AG08395 (cell line): ENCODE measurements at places on chromosomes 13 and 19.

GRCh38 chr13:26052337-26052736 lies 521 bp upstream of the SHISA2 start:
- no peak for DNase-seq

DNA sequence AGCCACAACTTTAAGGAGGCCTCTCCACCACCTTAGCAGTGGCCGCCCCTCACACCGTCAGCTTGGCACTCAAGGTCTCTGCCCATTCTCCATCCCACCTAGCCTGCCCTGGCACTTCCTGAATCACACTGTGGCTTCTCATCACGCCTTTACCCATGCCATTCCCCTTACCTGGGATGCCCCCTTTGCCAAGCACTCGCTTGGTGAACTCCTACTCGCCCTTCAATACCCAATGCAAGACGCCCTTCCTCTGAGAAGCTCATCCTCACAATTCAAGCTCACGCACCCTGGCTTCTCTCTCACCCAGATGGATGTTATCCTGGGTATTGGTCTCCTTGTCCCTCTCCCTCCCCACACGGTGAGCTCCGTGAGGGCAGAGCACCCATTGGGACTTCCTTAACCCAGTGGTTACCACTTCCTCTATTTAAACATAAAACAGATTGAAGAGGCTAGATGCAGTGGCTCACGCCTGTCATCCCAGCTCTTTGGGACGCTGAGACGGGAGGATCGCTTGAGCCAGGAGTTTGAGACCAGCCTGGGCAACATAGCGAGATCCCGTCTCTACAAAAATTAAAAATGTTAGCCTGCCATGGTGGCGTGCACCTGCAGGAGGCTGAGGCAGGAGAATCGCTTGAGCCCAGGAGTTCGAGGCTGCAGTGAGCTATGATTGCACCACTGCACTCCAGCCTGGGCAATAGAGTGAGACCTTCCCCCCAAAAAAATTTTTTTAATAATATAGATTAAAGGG lies 12.6 kb upstream of the SHD start:
- no peak for DNase-seq

GRCh38 chr19:14093117-14093823 lies 2.7 kb upstream of the SAMD1 start:
- DNase-seq: no peak

- DNase-seq: no peak
These were observed 320.8 kb upstream of the MAB21L1 start for GRCh38 chr13:35797244-35797643.

DNA sequence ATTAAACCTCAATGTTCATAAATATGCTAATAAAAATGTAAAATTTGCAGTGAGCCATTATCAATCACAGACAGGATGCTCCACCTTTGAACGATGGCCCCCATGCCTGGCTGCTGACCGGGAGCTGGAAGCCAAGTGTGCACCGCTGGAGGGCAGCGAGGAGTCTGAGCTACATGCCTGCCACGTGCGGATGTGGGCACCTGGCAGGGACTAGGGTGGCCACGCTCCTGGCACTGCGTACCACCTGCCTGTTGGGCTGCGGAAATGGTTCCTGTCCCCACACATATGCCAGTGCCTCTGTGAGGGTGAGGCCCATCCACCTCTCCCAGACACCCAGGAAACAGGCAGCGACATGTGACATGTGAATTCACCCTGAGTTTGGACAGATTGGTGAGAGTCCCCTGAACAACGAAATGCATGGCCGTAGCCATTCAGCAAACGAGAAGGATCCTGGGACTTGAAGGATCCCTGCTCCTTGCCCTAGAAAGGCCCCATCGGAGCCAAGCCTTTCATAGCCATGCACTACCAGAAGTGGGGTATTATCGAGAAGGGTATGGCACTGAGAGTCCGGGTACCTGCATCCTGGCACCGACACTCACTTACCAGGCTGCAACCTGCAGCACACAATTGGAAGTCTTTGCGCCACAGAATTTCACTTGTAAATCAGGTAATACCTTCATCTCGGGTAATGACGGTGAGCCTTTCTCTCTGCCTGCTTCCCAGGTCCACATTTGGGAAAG lies 35.8 kb downstream of the TSHZ3 start:
- no peak for DNase-seq

DNA sequence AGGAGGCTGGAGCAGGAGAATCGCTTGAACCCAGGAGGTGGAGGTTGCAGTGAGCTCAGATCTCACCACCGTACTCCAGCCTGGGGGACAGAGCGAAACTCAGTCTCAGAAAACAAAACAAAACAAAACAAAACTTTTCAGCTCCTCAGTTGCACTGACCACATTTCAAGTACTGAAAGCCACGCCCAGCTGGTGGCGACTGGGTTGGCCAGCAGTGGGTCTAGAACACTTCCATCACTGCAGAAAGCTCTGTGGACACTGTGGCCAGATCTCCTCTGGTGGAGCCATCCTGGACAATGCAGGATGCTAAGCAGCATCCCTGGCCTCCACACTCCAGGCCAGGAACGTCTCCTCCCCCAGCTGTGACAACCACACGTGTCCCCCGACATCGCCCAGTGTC lies 21.1 kb downstream of the TLE2 start:
- no peak for DNase-seq

- DNase-seq: no peak
These were observed 1248.8 kb upstream of the SLC10A2 start for GRCh38 chr13:104314926-104315535.

- no peak for DNase-seq
These were observed 173.0 kb upstream of the IPO5 start for GRCh38 chr13:97780486-97780885.

DNA sequence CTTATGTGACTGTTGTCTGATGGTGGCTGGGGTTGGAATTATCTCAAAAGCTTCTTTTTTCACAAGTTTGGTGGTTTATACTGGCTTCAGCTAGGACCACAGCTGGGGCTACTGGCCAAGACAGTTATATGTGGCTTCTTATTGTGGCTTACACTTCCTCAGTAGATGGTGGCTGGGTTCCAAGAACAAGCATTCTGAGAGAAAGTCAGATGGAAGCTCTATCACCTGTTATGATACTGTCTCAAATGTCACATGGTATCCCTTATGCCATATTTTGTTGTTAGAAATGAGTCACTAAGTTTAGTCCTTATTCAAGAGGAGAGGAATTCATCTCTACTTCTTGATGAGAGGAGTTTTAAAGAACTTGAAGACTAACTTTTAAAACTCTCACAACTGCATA lies 41.6 kb downstream of the NDFIP2 start:
- peak; percentile 8 for DNase-seq

- peak; percentile 18 for DNase-seq
These were observed 95.2 kb downstream of the LRCH1 start for GRCh38 chr13:46648166-46648607.

GRCh38 chr19:35135389-35135909 lies 590 bp upstream of the LGI4 start:
- DNase-seq: peak; percentile 86

DNA sequence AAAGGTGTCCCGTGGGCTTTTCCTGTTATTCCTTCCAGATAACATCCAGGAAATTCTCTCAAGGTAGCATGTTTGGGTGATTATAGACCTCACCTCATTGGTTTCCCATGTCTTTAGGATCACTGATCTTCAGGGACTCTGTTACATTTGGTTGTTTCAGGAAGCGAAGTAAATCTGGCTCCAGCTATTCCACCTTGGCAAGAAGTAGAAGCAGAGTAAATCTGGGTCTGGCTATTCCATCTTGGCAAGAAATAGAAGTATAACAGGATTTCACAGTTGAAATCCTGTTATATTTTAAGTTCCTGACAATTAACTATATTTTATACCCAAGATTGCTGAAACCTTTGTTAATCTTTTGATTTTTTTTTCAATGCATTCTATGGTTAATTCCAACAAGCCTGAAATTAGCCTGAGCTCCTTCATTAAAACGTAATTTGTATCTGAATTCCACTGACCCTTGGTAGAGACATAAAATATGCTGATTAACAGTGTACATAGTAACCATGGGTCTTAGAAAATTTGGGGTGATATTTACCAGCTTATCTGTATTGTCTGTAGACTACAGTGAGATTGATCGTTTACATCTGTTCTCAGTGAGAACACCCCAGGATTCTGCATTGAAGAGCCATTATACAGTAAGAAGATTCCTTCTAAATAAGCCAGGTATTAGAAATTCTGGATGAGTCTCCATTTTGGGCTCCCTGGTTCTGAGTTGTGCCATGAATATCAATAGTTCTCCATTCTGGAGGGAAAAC lies 267.6 kb upstream of the SLITRK6 start:
- no peak for DNase-seq

DNA sequence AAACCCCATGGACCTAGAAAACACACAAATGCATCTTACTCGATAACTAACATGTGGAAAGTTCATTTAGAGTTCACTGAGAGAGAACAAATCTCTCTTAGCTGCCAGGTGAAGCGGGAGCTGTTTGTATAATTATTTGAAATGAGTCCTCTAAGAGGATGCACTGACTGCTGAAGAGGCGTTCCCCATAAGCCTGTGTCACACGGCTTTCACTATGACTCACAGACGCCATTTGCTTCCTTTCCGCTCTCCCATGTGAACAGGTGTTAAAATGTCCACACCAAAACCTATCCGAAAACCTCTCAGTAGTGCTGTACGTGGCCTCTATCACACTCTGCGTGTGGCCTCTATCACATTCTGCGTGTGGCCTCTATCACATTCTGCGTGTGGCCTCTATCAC lies 101.8 kb downstream of the SOX1 start:
- no peak for DNase-seq

DNA sequence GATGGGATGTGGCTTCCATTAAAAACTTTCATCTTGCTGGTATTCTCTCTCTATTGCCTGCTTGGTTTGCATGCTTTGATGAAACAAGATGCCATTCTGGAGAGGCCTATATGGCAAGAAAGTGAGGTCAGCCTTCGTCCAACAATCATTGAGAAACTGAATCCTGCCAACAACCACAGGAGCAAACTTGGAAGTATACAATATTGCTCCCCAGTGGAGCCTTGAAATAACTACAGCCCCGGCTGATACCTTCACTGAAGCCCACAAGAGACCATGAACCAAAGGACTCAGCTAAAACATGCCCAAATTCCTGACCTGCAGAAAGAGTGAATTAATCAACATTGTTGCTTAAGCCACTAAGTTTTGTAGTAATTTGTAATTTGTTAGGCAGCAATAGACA lies 82.5 kb upstream of the FGF14 start:
- DNase-seq: no peak

DNA sequence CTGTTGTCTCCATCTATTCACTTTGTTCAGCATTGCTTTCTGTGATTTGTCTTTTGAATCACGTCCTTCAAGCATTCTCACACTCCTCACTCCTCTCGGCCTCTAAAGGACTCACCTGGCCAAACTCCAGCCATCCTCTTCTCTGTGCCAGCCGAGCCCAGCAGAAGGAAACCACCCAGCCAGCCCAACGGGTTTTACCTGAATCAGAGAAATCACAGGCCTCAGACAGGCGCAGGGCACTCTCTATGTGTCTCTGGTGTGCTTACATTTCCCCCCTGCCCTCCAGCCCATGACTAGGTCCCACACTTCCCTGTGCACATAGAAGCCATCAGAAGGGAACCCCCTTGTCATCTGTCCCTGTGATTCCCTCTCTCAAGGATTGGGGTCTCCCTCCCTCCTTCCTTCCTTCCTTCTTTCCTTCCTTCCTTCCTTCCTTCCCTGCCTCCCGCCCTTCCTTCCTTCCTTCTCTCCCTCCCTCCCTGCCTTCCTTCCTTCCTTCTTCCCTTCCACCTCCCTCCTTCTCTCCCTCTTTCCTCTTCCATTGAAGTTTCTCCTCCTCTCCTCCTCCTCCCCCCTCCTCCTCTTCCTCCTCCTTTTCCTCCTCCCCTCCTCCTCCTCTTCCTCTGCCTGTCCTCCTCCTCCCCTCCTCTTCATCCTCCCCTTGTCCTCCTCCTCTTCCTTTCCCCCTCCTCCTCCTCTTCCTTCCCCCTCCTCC lies 8.8 kb upstream of the ZNF541 start:
- no peak for DNase-seq

- no peak for DNase-seq
These were observed 109.6 kb downstream of the STARD13 start for GRCh38 chr13:33175991-33176390.

DNA sequence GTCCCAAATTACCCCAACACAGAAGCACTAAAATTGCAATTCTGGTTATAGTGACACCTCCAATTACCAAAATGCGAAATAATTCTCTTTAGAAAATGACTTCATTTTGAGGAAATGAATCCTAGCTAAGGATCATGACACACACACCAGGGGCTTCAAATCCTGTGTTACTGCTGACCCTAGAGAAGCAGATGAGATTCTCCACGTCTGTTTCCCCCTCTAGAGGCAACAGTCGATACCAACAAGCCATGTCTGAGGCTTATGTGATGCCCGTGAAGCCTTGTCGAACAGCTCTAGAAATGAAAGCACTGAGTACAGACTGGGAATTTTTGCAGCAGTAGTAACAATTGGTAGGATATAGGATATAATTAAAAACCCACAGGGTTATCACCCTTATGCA lies 153.6 kb upstream of the TMTC4 start:
- no peak for DNase-seq

- DNase-seq: peak; percentile 41
These were observed 1.6 kb downstream of the DACT3 start for GRCh38 chr19:46659151-46660007.

- no peak for DNase-seq
These were observed 18.4 kb upstream of the ITM2B start for GRCh38 chr13:48214519-48215121.

- DNase-seq: peak; percentile 100
These were observed at the start of gene CLIP3 for GRCh38 chr19:36032251-36033104. Gene CLIP3 (minus strand): TSS chr19:36032873. CDS start chr19:36032357, 516 bp downstream.

DNA sequence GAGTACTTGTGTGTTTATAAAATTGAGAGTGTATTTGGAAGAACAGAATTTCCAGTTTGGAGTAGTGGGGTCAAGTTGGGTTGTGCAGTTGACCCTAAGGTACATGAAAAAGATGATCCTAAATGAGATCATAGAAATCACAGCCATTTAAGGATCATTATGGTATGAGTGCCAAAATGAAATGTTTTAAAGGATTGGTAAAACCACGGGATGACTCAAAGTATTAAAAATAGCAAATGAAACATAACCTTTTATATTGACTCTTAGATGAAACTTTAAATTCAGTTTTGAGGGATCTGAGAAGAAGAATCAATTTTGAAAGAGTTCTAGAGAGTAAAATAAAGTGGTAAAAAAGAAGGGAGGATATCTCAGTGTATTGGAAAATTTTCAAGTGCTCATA lies 773.8 kb downstream of the GPC5 start:
- no peak for DNase-seq

GRCh38 chr19:5149932-5150901 lies 181.3 kb downstream of the KDM4B start:
- no peak for DNase-seq

GRCh38 chr13:52842441-52842840 lies 6.0 kb downstream of the PCDH8 start:
- DNase-seq: no peak

- DNase-seq: no peak
These were observed 1321.8 kb upstream of the PCDH9 start for GRCh38 chr13:68551701-68552522.

GRCh38 chr19:53612762-53613526 lies 18.9 kb upstream of the DPRX start:
- DNase-seq: no peak
